ENCODE measurements at places on chromosomes 2 and 18.

DNA sequence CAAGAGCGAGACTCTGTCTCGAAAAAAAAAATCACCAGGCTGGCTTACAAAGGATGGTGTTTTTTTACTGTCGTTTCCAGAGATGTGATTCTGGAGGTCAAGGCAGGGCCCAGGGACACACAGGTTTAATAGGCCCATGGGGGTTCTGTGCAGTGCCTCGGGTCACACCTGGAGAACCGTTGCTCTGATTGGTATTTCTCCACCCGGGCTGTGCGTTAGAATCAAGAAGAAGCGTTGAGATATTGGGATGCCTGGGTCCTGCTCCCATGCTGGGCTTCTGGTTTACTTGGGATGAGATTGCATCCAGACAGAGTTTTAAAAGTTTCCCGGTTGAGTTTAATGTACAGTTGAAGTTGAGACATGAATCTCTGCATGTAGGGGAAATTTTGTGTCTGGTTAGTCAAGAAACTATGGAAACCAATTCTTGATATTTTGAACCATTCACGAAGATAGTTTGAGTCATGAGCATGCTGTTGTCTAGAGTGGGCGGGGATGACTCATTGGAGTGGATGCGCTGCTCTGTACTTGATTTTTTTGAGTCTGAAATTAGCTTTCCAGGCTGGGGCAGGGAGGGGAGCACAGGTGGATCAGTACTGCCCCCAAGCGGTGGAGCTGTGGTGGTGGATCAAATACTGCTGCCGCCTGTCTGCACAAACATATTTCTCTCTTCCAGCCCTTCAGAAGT, 50.1 kb downstream of the GREB1 start:
- peak; percentile 73 for DNase-seq

DNA sequence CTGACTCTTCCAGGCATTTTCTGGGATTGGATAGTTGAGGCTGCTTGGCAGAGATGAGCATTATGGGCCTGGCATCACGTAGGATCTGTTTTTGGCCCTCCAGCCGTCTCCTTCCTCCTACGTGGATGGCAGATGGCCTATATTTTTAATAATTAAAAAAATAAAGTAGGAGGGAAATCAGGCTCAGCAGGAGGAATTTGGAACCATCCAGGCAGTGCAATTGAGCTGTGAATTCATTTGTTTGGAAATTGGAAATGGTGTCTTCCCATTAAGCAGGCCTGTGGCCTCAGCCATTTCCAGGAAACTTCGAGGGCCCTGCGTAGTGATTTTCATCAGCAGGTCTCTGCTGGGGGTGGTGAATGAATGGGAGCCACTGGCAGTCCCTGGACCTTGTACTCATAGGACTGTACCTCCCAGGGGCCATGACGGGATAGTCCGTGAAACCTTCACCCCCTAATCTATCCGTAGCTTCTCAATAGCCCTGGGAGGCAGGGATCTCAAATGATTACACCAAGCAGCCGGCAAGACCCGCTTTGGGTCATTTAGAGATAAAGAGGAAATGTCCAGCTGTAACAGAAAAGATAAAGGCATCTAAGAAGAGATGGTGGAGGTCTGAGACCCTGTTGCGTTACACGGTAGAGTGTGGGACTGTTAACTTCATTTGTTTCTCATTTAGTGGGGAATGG, 73.1 kb upstream of the TNP1 start:
- no peak for DNase-seq

- no peak for DNase-seq
Observed at GRCh38 chr2:88737385-88737784, 45.9 kb downstream of the RPIA start.

DNA sequence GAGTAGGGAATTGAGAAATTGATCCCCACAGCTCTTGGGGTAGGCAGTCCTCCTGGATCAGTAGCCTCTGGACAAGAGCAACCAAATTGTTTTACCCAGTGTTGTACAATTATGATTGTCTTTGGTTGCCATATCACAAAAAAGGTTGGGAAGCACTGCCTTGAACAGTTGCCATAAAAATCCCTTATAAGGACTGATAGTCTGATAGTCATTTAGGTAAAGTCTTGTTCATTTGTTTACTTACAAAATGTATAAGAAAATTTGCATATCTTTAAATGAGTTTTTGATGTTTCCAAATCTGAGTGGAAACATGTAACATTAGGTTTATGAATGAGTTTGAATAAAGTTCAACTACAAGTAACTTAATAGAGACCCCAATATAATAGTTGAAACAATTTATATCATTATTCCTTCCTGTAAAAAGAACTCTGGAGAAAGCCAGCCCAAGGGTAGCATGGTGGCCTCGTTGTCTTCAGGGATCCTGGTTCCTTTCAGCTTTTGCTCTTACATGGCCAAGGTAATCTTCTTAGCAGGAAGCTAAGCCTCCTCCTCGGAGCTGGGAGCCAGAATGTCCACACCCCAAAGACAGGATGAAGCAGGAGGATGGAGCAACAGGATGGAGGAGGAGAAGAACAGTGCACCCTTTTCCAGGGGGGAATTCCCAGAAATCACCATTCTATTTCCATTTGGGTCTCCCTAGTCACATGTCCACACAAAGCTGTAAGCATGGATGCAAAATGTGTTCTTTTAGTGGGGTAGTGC, 35.7 kb upstream of the NEMP2 start:
- no peak for DNase-seq

GRCh38 chr2:189143925-189144324, 35.6 kb downstream of the COL5A2 start:
- DNase-seq, result no peak

GRCh38 chr2:45750484-45750883, 99.0 kb downstream of the PRKCE start:
- DNase-seq, result no peak

GRCh38 chr2:71786291-71787107, 333.1 kb downstream of the DYSF start:
- no peak for DNase-seq

GRCh38 chr2:69353360-69353759, 33.7 kb downstream of the GFPT1 start:
- no peak for DNase-seq

DNA sequence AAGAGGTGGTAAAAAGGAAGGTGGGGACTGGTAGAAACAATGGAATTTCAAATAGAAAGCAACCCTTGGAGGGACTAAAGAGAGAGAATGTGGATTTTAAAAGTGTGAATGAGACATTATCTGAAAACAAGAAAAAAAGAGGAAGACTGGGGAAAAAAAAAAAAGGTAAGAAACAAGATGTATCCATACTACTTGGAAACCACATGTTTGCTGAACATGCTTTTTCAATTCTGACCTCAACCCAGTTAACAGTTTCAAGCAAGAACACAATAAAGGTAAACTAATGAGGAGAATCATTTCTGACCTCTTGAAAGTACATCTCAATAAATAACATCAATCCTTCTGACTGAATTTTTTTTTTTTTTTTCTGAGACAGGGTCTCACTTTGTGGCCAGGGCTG, 2.6 kb downstream of the FARSB start:
- DNase-seq, result no peak

DNA sequence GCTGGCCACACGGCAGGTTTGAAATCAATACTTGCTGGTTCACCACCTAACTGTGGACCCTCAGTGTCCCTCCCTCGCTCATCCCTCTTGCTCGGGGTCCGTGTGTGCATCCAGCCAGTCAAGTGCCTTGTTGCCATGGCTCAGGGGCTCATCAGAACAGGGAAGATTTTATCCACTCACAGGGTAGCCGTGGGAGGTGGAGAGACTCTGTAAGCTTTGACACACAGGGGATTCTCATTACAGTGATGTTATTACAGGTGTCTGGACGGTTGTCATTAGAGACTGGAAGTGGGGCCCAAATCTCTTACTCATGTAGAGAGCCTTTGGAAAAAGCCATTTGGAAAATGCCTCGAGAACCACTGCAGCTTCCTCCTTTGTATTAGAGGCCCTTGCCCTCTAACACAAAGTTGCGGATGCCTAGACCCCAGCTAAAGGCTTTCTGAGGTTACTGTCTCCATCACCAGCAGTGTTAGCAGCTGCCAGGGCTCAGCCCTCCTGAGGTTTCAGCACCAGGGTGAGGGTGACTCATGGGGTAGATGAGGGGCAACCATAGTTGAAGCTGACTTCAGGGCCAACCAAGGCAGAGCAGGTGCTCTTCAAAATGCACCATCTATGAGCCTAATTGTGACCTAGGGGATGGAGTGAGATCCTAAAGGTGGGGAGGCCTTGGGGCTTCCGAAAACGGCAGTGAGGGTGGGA, 195.6 kb downstream of the CLIP4 start:
- no peak for DNase-seq

DNA sequence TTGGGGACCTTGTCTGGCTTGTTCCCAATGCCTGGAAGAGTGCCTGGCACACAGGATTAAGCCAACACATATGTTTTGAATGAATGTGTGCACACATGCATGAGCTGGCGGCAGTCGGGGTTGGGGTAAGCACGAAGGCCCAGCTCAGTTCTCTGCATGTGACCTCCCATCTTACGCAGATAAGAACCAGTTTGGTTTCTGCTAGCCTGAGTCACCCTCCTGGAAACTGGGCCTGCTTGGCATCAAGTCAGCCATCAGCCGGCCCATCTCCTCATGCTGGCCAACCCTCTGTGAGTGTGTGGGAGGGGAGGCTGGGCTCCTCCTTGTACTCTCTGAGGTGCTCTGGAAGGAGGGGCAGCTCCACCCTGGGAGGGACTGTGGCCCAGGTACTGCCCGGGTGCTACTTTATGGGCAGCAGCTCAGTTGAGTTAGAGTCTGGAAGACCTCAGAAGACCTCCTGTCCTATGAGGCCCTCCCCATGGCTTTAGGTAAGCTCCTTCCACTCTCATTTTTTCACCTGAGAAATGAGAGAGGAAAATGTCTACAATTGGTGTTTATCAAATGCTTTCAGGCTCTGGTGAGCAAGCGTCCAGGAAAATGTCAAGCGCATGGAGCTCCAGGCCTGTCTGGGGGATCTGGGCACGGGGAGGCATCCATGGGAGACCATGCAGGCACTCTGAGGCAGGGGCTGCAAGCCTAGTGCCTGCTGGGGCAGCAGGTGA, 9.7 kb upstream of the IL1RN start:
- DNase-seq, result no peak

- no peak for DNase-seq
Observed at GRCh38 chr2:55771612-55772011, 78.0 kb upstream of the PNPT1 start.

DNA sequence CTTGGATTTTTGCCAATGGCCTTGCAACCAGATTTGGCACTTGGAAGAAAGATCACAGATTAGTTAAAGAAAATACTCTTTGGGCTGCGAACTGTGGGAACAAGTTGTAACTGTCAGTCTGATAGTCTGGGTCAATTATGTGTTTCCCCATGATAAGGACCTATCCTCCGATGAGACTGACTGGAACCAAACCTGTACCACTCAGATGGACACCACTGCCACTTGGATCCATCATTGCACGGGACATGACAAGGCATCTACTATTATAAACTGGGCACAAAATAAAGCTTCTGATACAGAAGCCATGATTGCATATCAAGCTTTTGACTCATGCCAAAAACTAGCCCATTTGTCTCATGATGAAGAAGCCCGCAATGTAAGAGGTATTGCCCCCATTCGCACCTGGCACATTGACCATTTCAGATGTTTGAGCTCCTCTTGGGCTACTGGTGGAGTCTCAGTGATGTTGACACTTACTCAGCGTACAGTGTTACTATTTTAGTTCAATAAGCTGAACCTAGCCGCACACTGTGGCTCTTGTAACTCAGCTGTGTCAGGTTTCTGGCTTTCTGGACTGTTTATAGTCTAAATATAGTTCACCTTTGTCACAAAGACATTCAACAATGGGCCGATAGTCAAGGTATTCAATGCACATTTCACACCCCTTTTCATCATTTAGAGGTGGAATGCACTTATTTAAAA, 179.8 kb upstream of the RBBP8 start:
- DNase-seq, result no peak

DNA sequence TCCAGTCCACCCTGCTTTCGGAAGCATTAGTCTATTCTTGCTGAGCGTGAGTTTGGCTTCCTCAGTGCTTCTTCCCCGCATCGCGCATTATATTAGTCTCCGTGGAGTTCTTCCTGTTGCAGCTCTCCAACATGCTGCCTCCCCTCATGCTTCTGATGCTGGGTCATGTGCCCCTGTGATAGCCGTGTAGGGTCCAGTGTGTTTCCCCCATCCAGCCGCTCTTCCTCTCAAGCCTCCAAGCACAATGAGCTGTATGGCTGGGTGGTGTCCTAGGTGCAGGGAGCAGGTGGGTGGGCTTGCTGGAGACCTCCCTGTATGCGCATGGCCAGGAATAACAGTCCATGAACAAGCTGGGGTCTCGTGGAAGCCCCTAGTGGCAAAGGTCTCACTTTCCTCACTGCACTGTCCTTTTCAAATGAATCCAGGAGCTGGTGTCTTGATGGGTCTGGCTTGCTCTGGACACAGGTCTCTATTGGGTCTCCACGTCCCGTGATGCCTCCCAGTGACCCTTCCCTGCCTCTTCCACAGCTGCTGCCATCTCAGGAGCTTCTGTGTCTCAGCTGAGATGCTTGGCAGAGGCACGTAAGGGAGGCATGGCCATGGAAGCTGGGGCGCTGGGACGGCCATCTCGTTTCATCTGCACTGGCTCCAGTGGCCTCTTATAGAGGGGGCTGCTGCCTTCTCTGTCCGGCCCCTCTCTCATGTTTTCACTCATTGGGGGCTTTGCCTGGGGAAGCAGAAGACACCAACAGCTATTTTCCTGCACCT, 54.8 kb upstream of the HDAC4 start:
- DNase-seq, result no peak

DNA sequence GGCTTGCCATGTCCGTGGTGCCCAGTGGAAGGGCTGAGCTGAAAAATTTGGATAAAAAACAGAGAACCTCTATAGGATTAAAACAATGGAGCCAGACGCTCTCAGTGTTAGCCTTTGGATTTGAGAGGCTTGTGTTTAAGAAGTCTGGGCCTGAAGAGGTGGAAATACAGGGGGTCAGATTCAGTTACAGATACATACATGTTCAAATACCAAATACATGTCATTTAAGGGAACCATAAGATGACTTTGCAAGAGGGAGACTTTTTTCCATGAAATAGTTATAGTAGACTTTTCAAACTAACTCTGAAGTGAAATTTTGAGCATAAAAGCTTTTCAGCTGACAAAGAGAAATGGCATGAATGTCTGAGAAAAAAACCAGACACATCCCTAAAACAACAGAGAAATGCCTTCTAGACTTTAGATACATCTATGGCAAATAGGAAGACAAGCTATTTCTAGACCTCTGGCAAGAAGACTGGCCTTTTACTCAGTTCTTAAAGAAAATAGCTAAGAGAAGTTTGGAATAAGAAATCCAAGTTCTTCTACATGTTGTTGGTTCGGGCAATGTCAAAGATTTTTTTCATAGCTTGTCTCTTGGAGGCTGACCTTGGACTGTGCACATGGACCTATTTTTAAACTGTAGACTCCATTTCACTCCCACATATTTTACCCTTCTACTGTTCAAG, 112.9 kb downstream of the LTBP1 start:
- no peak for DNase-seq

- no peak for DNase-seq
Observed at GRCh38 chr2:5074733-5075132, 617.5 kb upstream of the SOX11 start.

- DNase-seq, result no peak
Observed at GRCh38 chr2:181812106-181812743, 79.3 kb upstream of the ITPRID2 start.

Measured in activated CD4-positive, alpha-beta T cell treated with anti-CD3 and anti-CD28 coated beads, Interleukin-2, amount 50 U/mL, for 4 hours (primary cell).